Thyroid gland (tissue), 4 donors: ENCODE measurements at places on chromosomes 2 and 18. TPM values are rescaled to one million over a fixed set of nuclear protein-coding genes. Genes with fewer than 3 reads are reported as not detected.
A peak's percentile ranks its signal among the peaks of the same experiment; 100 is the strongest.

The CAVIN2 gene
- 118 TPM for total RNA-seq

The ANKRD30B gene
- 0.11 TPM for total RNA-seq

The PKDCC gene
- total RNA-seq, result 16.9 TPM

The RSAD2 gene
- total RNA-seq, result 3.3 TPM

The AQP12A gene
- not detected for total RNA-seq

The RALBP1 gene
- total RNA-seq, result 66.4 TPM

The NAT8 gene
- not detected for total RNA-seq

The C2orf78 gene
- total RNA-seq, result not detected

The CDH2 gene
- total RNA-seq, result 2.3 TPM

The ALPI gene
- not detected for total RNA-seq

The RIF1 gene
- 41.9 TPM for total RNA-seq

The SP140 gene
- total RNA-seq, result 0.58 TPM

The GCKR gene
- total RNA-seq, result not detected

The OBSL1 gene
- total RNA-seq, result 142 TPM

The NT5C1B gene
- total RNA-seq, result 0.13 TPM

The AGXT gene
- total RNA-seq, result not detected

The PCARE gene
- not detected for total RNA-seq

The WNT6 gene
- 5.1 TPM for total RNA-seq

The DSC2 gene
- total RNA-seq, result 7.6 TPM

The CTAGE1 gene
- total RNA-seq, result not detected

GRCh38 chr2:207164006-207164831, 1.5 kb downstream of the KLF7 start:
- no peaks in the 10 kb centered on the region for H3K4me1 ChIP-seq
- no peaks in the 10 kb centered on the region for H3K36me3 ChIP-seq
- H3K27ac ChIP-seq, result peak overlapping the region; percentile 100
- H3K27me3 ChIP-seq, result no peaks in the 10 kb centered on the region

GRCh38 chr2:176680916-176681516, 411.8 kb downstream of the MTX2 start:
- H3K4me3 ChIP-seq, result no peak overlapping the region
- no peaks in the 10 kb centered on the region for H3K36me3 ChIP-seq
- peaks cover 4% of the 10 kb centered on the region for H3K27me3 ChIP-seq
- DNase-seq, result no peak
- no peaks in the 10 kb centered on the region for H3K4me1 ChIP-seq

- H3K4me1 ChIP-seq, result no peaks in the 10 kb centered on the region
- H3K4me3 ChIP-seq, result no peak overlapping the region
- no peaks in the 10 kb centered on the region for H3K36me3 ChIP-seq
- no peaks in the 10 kb centered on the region for H3K27me3 ChIP-seq
- H3K27ac ChIP-seq, result no peak overlapping the region
Measured at GRCh38 chr18:63763831-63764600, 11.2 kb upstream of the SERPINB7 start.

DNA sequence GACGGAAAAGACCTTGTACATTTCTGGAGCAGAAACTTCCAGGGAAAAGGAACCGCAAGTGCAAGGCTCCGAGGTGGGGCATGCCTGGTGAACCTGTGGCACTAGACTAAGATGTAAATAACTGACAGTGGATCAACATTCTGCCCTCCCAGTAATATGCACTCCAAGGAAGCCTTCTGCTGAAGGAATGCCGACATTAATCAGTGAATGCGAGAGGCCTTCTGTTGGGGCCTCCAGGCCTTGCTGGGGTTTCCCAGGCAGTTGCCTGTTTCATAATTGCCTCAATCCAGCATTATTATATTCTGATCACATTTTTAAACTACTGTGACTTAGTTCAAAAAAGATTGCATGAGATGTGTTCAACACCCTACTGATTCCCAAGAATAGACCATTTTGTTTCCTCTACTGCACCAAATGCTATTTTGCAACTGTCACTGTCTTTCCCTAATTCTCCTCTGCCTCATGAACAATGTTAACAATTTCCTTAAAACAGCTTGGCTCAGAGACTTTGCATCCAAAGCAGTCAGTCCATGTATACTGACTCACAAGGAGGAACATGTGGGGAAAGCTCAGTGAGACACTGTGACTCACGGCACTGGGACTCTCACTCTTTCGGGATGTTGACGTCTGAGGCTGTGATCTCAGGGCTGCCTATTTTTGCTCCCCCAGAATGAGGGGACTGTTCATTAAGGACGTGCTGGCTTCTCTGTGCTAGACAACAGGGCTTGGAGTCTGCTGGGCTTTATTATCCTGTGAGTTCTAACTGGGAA, 10.5 kb upstream of the DSG2 start:
- no peaks in the 10 kb centered on the region for H3K4me1 ChIP-seq
- H3K27me3 ChIP-seq, result no peaks in the 10 kb centered on the region
- no peak overlapping the region for H3K27ac ChIP-seq
- no peak for DNase-seq
- H3K4me3 ChIP-seq, result no peak overlapping the region

- no peak overlapping the region for H3K4me3 ChIP-seq
- no peaks in the 10 kb centered on the region for H3K27me3 ChIP-seq
- DNase-seq, result no peak
- H3K36me3 ChIP-seq, result no peaks in the 10 kb centered on the region
- no peak overlapping the region for H3K27ac ChIP-seq
- H3K4me1 ChIP-seq, result no peaks in the 10 kb centered on the region
Measured at GRCh38 chr18:45008694-45009413, 328.2 kb downstream of the SETBP1 start.

GRCh38 chr2:122713800-122714199, 958.3 kb downstream of the TSN start:
- no peaks in the 10 kb centered on the region for H3K4me1 ChIP-seq
- no peak for DNase-seq
- no peaks in the 10 kb centered on the region for H3K36me3 ChIP-seq
- no peak overlapping the region for H3K4me3 ChIP-seq
- no peaks in the 10 kb centered on the region for H3K27me3 ChIP-seq

DNA sequence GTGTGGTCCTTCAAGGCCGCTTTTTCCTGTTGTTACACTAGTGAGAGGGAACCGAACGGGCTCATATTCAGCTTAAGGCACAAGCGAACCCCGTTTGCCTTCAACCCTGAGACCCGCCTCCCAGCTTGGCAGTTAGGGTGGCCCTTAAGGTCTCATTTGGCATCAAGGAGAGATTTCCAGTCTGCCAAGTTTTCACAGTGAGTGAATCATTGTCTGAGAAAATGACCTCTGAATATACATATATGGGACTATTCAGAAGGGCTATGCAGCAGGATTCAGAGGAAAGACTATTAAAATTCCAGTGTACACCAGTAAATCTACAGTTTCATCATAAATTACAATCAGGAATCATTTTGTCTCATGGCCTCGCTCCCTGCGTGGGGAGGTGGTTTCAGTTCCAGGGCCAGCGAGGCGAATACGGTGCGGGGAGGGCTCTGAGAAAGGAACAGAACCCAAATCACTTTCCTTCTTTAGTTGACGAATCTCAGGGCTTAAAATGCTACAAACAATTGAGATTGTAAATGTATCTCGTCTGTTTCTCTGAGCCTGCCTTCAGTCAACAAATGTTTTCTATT, 231.4 kb downstream of the FAM210A start:
- no peak overlapping the region for H3K4me3 ChIP-seq
- no peak overlapping the region for H3K27ac ChIP-seq
- H3K27me3 ChIP-seq, result no peaks in the 10 kb centered on the region
- H3K36me3 ChIP-seq, result no peaks in the 10 kb centered on the region

- H3K4me1 ChIP-seq, result no peaks in the 10 kb centered on the region
- H3K36me3 ChIP-seq, result no peaks in the 10 kb centered on the region
- no peak overlapping the region for H3K27ac ChIP-seq
- H3K4me3 ChIP-seq, result no peak overlapping the region
- no peaks in the 10 kb centered on the region for H3K27me3 ChIP-seq
Measured at GRCh38 chr18:77522051-77522675, 272.5 kb downstream of the GALR1 start.

GRCh38 chr2:82120115-82120514, 1815.6 kb upstream of the LRRTM1 start:
- peak; percentile 3 for DNase-seq
- no peaks in the 10 kb centered on the region for H3K4me1 ChIP-seq
- no peak overlapping the region for H3K27ac ChIP-seq
- H3K4me3 ChIP-seq, result no peak overlapping the region
- H3K27me3 ChIP-seq, result no peaks in the 10 kb centered on the region
- no peaks in the 10 kb centered on the region for H3K36me3 ChIP-seq

DNA sequence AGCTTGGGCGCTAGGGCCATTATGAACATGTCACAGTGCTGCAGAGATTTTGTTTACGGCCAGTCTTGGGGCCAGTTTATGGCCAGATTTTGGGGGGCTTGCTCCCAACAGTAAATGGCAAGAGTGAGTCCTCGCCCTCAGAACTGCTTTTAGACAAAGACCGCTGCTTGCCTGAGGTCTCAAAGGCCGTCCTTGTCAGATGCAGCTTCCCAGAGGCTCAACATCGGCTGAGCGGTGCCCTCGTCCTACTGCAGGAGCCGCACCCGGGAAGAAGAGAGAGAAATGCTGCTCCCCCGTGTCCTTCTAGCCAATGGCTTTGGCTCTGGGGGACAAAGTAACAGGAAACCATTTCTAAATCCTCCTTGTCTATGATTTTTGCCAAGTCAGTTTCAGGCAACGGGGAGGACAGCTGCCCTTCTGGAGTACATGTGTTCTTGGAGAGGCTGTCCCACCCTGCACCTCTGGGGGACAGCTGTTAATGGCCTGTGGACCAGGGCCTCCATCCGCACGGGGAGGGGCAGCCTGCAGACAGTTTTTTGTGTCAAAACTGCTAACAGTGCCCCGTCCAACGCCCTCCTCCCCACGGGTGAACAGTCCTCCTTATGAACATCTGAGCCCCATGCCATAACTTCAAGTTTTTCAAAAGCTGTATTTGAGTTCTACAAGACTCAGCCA, 66.1 kb downstream of the C18orf63 start:
- no peaks in the 10 kb centered on the region for H3K27me3 ChIP-seq
- no peaks in the 10 kb centered on the region for H3K36me3 ChIP-seq
- H3K27ac ChIP-seq, result no peak overlapping the region
- DNase-seq, result no peak

GRCh38 chr2:234950730-234951663, 820 bp upstream of the SH3BP4 start:
- H3K36me3 ChIP-seq, result no peaks in the 10 kb centered on the region
- peak overlapping the region; percentile 85 for H3K4me3 ChIP-seq
- peaks cover 24% of the 10 kb centered on the region for H3K4me1 ChIP-seq
- H3K27me3 ChIP-seq, result no peaks in the 10 kb centered on the region

GRCh38 chr2:74181739-74182138, 3.1 kb upstream of the MOB1A start:
- no peaks in the 10 kb centered on the region for H3K27me3 ChIP-seq
- peaks cover 10% of the 10 kb centered on the region for H3K4me1 ChIP-seq
- no peak overlapping the region for H3K4me3 ChIP-seq
- no peak overlapping the region for H3K27ac ChIP-seq
- DNase-seq, result no peak

DNA sequence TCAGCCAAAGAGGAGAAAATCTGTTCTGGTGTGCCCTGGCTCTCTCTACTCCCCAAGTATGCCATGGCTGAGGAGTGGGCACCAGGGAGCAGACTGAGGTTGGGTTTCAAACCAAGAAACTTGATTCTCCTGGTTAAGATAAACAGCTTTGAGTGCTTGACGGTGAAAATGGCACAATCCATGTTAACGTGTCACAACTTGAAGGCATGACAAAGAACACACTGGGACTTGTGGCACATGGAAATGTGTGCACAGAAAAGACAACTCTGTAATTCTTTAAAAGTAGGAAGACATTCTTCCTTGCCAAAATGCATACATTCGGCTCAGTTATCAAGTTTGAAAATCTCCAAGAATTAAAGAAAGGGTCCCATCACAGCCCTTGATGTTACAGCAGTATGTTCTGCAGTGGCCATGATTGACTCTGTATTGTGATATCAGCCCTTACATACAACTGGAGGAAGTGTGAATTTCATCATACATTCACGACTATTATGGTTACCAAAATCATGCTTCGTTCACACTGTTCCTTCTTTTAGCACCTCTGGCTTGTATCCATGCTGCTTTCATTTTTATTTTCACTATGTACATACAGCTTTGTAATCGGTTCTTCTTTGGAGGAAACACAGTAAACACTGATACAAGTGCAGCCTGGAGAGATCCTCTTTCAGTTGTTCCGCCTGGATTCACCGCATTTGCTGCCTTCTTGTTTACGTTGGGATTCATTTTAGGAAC, 15.6 kb upstream of the ACTG2 start:
- no peak overlapping the region for H3K4me3 ChIP-seq
- no peak for DNase-seq
- no peak overlapping the region for H3K27ac ChIP-seq
- no peaks in the 10 kb centered on the region for H3K36me3 ChIP-seq

GRCh38 chr2:196275646-196276352, 104.4 kb upstream of the STK17B start:
- no peak overlapping the region for H3K4me3 ChIP-seq
- peaks cover 15% of the 10 kb centered on the region for H3K4me1 ChIP-seq
- no peak for DNase-seq
- H3K27me3 ChIP-seq, result no peaks in the 10 kb centered on the region
- no peaks in the 10 kb centered on the region for H3K36me3 ChIP-seq

DNA sequence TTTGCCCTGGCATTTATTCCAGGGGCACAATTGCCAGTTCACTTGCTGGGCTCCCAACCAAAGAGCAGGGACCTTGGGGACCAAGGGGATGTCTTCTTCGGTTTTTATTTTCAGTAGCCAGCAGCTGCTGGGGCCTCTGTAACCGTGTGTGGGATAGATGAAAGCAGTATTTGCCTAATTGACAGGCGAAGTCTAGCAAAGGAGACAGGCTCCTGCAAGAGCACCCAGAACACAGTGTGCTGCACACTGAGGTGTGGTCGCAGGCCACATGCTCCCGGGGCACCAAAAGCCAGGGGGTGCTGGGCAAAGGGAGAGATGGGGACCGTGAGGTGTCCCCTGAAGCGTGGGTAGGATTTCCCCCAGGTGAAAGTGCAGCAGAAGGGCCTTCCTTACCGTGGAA, 5.3 kb downstream of the SAG start:
- no peak for DNase-seq
- no peak overlapping the region for H3K4me3 ChIP-seq

- no peaks in the 10 kb centered on the region for H3K27me3 ChIP-seq
- no peak for DNase-seq
- H3K4me3 ChIP-seq, result no peak overlapping the region
- no peak overlapping the region for H3K27ac ChIP-seq
Measured at GRCh38 chr2:38185012-38185491, 109.1 kb upstream of the CYP1B1 start.

- H3K36me3 ChIP-seq, result no peaks in the 10 kb centered on the region
- H3K27ac ChIP-seq, result no peak overlapping the region
- peaks cover 10% of the 10 kb centered on the region for H3K4me1 ChIP-seq
- H3K4me3 ChIP-seq, result no peak overlapping the region
- DNase-seq, result peak; percentile 84
- no peaks in the 10 kb centered on the region for H3K27me3 ChIP-seq
Measured at GRCh38 chr2:46062637-46063412, 234.4 kb upstream of the EPAS1 start.

GRCh38 chr2:9532421-9532820, 23.2 kb downstream of the ADAM17 start:
- peaks cover 9% of the 10 kb centered on the region for H3K36me3 ChIP-seq
- H3K4me3 ChIP-seq, result no peak overlapping the region
- DNase-seq, result no peak
- no peaks in the 10 kb centered on the region for H3K27me3 ChIP-seq
- peaks cover 5% of the 10 kb centered on the region for H3K4me1 ChIP-seq
